D341Med (cell line): ENCODE measurements at places on chromosomes 1 and 21.

DNA sequence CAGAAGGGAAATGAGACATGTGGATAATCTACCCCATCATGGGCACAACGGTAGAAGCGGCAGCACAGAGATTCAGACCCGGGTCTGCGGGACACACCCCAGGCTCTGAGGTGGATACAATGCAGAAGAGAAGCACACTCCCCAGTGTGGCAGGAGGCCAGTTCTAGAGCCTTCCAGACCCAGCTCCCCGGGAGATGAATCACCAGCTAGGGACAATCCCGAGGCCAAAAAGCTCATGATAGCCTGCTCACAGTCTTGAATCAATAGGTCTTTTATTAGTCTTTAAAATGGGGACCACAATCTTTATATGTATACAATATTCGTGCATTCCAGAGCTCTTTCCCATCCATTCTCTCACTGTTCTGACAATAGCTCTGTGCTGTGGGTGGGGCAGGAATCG lies 57.3 kb upstream of the DIRAS3 start:
- no peak for DNase-seq

- DNase-seq = no peak
These were observed 67.6 kb upstream of the SLC22A15 start for GRCh38 chr1:115908565-115909274.

- no peak for DNase-seq
These were observed 12.9 kb downstream of the GPA33 start for GRCh38 chr1:167077128-167077867.

DNA sequence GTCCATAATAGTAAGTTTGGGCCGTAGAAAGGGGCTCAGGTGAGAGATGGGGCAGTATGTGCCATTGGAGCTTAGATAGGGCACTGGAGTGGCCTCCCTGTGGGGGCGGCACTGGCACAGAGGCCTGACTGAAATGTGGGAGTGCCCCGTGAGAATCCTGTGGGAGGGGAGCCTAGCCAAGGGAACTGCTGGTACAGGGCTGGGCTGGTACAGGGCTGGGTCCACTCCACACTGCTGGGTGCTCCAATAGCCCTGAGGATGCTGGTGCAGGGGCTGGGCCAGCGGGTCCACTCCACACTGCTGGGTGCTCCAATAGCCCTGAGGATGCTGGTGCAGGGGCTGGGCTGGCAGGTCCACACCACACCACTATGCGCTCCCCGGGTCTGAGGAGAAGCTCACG lies 44.8 kb upstream of the PWP2 start:
- DNase-seq = no peak

GRCh38 chr1:43359696-43360095 lies 915 bp downstream of the CDC20 start:
- no peak for DNase-seq

- DNase-seq = no peak
These were observed 288.6 kb upstream of the USP24 start for GRCh38 chr1:55503663-55504305.

DNA sequence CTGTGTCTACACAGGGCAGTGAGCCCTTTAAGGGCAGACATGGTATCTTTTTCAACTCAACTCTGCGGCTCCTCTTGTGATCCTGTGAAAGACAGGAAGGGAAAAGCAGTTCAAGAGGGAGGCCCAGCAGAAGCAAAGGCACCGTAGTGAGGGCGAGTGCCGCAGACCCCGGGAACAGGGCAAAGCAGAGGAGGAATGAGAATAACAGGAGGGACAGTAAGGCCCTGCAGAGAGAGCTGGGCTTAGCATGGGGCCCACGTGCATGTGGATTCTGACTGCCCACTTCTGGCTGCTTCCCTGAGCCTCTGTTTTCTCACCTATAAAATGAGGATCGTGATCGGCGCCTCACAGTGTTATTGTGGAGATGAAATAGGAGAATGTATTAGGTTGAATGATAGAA lies 409.3 kb downstream of the PTPRU start:
- peak; percentile 5 for DNase-seq

DNA sequence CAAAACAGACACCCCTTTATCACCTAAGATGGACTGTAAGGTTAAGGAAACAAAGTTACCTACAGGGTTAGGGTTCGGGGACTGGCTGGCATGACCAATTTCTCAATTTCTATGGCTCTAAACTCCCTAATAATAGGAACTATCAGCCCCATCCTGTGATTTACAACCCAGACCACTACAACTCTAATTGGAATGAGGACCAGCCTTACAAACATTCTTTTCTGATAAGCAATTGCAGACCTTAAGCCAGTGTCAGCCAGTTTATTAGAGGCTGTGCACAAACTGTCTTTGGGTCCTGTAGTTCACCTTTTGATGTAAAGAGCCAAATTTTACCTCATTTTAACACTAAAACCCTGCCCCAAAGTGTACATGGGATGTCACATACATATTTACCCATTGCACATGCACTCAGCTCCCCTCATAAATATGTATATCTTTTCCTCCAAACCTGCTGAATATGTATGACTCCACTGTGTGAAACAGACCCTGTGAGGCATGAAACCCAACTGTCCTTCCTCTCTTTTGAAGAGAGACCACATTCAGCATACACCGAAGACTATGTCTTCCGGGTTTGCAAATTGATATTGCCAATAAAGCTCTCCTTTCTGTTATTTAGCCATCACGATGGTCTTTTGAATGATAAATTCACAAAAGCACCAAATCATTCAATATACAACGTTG lies 7.3 kb upstream of the APP start:
- DNase-seq = no peak

- DNase-seq = no peak
These were observed 651.6 kb downstream of the PLPP3 start for GRCh38 chr1:55927702-55928290.

DNA sequence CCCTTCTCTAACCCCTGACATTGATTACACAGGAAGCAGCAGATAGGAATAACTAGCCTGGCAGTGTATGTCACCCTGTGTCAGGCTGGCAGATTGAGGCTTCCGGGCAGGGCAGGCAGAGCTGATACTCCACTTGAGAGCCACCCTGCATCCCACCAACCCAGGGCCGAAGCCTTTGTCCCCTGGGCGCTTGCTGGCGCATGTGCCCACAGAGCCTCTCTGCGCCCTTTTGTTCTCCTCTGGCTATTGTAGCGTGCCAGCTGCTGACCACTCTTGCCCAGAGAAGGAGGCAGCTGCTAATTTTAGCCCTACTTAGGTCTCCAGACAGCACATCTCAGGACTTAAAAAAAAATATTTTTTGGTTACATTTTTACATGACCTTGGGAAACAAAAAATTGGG lies 304.9 kb downstream of the HHAT start:
- no peak for DNase-seq

- no peak for DNase-seq
These were observed 88.8 kb upstream of the PAXBP1 start for GRCh38 chr21:32860399-32860798.

DNA sequence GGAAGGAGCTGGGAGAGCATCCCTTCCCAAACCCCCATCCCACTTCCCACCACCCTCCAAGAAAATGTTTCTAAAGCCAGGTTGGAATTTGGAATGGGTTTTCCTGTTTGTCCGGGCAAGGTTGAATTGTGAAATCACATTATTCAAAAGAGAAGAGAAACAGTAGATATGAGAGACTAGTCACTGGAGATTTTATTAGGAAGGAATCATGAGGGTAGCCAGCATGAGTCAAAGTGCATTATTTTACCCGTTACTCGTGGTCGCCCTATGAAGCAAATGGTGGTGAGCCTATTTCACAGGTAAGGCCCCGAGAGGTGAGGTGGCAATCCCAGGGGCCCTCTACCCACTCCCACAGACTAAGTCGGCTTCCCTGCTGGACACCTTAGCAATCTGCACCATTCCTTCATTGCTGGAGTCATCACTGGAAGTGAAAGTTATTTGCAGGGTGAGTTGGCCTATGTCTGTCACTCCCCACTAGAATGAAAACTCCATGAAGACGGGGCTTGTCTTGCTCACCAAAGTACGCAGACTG lies 52.8 kb downstream of the TOMM20 start:
- no peak for DNase-seq
